Stimulated activated CD4-positive, alpha-beta T cell treated with anti-CD3 and anti-CD28 coated beads, Interleukin-12 subunit alpha, Interleukin-12 subunit beta, amount 100 ng/mL, for 48 hours (primary cell): ENCODE measurements at places on chromosomes 13 and 19.

GRCh38 chr19:3366753-3367627 is 607 bp downstream of the NFIC start:
- no peak for DNase-seq

DNA sequence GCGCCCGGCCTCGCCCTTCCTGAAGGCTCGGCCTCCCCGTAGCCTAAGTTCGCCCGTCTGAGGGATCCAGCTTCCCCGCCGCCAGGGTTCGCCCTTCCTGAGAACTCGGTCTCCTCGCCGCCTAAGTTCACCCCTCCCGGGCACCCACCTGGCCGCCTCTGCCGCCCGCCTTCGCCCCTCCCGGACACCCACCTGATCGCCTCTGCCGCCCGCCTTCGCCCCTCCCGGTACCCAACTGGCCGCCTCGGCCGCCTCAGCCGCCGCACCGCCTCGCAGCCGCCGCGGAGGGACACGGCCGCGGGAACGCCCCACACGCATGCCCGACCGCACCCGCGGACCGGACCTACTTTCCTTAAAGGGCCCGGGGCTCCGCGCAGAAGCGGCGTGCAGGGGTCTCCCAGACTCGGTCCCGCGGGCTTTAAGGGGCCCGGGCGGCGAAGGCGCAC is at the start of gene MOB3A:
Gene MOB3A, minus strand, starts transcription at position 293 of the 446 bp plus-strand sequence. CDS start 17,766 bp downstream, outside the sequence.
- DNase-seq, result no peak

DNA sequence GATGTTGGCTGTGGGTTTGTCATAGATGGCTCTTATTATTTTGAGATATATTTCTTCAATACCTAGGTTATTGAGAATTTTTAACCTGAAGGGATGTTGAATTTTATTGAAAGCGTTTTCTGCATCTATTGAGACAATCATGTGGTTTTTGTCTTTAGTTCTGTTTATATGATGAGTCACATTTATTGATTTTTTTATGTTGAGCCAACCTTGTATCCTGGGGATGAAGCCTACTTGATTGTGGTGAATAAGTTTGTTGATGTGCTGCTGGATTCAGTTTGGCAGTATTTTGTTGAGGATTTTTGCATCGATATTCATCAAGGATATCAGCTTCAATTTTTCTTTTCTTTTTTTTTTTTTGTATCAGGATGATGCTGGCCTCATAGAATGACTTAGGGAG is 29.4 kb downstream of the NBEA start:
- no peak for DNase-seq

- no peak for DNase-seq
These were observed 13.1 kb downstream of the NAXD start for GRCh38 chr13:110628477-110628793.

DNA sequence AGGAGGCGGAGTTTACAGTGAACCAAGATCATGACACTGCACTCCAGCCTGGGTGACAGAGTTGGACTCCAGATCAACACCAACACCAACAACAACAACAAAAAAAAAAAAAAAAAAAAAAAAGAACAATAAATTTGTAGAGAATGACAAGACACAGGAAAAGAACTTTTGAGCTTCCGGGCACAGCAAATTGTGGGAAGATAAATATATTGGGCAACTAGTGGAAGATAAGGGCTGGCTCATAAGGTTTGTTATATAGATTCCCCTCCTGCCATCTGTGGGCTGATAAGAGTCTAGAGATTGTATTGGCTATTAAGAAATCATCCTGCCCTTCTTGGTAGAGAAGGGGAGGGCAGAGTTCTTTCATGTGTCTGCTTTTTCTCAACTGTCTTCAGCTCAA is 33.1 kb upstream of the CYP2S1 start:
- DNase-seq, result no peak

GRCh38 chr13:19069684-19070397 is 111.8 kb downstream of the TUBA3C start:
- no peak for DNase-seq

- DNase-seq, result no peak
These were observed at the start of gene C19orf81 for GRCh38 chr19:50649433-50650391. Gene C19orf81, plus strand, starts transcription at chr19:50649445. Its CDS starts 0 bp downstream, at chr19:50649445.

DNA sequence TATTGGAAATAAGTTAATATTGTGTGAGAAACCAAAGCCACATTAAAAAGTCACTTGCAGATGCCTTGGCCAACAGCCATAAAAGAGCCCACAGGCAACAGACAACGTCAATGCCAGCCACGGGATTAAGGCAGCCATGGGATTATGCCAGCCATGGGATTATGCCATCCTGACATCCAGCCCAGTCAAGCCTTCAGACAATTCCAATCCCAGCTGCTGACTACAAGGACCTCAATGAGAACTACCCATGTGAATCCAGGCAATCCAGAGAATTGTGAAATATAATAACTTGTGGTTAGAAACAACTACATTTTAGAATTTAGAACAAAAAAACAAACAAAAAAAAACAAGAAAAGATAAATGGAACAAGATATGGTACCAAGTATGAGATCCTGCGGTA is 356.6 kb downstream of the EFNB2 start:
- DNase-seq, result no peak

GRCh38 chr13:77503398-77503797 is 32.1 kb upstream of the SCEL start:
- DNase-seq, result no peak

DNA sequence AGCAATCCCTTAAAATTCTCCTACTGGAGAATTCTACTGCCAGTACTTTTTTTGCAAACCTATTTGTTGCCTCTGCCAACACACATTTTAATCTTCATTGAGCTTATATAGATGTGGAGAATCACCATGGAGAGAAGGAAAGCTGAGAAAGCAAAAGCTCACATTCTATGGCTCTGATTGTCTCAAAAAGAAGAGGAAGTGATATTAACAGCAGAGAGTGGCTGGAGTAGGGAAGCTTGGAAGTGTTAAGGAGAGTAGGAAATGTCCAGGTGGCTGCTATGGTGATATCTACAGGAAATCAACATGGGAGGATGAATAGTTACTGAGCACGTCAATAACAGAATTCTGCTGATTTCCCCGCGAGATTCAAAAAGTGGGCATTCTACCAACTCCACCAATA is 78.8 kb upstream of the TDRD3 start:
- DNase-seq, result no peak

DNA sequence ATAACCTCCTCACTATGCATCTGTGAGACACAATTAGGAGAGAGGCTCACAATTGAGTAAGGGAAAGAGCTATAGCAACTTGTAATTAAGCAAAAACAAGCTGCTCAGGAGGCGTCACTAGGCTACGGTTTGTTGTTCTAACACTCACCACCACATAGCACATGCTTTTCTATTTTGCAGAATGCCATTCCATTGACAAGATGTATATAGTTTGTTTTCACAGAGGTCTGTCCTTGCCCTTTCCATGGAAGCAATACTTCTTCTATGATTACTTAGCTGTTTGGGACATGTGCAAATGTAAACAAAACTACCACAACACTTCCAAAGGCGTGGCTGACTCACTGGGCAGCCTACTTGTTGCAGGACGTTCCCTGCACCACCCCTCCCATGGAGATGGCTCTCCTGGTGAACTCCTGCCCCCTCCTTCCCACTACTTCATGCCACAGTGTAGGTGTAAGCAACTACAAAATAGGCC is 33.9 kb upstream of the FAM216B start:
- DNase-seq, result no peak

GRCh38 chr13:99015606-99016490 is 38.0 kb upstream of the DOCK9 start:
- no peak for DNase-seq

DNA sequence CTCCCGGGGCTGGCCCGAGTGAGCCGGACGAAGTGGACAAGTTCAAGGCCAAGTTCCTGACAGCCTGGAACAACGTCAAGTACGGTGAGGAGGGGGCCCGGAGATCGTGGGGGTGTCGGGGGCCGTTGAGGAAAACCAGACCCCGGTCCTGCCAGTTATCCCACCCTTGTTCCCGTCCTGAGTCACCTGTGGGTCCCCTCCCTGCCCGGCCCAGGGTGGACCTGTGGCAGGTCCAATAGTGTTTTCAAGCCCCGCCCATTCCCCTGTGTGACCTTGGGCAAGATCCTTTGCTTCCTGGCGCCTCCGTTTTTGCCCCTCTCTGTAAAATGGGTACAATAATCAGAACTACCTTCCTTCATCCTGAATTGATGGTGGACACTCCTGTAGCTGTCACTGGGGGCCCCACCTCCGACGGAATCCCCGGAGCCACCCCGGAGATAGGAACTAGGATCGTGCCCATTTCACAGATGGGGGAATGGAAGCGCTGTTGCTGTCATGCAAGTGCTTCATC is 593 bp downstream of the ATG4D start:
- DNase-seq, result no peak

DNA sequence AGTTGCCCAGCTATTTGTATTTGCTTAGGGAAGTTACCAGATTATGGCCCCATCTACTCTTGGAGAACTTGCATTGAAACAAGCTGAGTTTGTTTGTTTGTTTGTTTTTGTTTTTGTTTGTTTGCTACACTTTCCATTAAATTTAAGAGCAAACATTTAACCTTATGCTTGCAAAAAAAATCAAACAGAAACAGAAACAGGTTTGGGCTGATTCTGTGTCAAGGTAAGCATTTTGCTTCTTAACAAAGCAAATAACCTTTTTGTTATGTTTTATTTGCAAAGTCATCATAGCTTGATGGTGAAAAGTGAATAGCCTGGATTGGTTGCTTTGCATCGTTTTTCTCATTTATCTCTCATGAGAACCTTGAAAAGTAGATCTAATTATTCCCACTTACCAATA is 531.8 kb downstream of the EFNB2 start:
- DNase-seq, result no peak

- no peak for DNase-seq
These were observed 24.9 kb upstream of the MEDAG start for GRCh38 chr13:30881191-30881651.

- DNase-seq, result no peak
These were observed 460.8 kb upstream of the ARGLU1 start for GRCh38 chr13:107028751-107029150.

DNA sequence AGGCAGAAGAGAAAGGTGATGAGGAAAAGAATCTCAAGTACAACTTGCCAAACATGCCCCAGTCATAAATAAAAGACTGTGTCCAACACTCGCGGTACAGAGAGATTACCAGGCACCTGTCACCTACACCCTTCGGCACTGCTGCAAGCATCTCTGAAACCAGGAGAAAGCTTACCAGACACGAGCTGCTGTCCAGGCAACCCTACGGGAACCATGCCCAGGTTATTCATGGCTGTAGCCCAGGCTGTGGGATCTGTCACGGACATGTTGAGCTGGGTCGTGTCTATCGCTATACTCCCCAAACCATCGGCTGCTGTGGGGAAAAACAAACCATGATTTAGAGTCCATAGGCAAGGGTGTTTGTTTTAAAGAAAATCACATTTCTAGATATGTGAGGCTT is 375.0 kb downstream of the ENOX1 start:
- DNase-seq, result no peak

DNA sequence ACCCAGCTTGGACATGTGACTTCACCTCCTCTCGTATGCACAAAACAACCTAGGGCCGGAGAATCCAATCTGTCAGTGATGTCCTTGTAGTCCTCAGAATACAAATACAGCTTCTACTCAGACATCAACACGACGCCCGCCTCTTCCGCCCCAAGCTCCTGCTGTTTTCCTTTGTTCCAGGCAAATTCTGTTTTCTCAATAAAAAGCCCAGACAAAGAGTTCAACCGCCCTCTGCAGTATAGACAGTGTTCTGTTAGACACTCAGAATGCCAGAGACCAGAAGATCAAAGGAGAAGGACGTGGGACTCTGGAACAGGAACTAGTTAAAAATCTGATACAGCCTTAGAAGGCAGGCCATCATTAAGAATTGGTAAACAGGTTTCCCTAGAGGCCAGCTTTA is 42.0 kb upstream of the GGACT start:
- no peak for DNase-seq

- DNase-seq, result no peak
These were observed 394.0 kb downstream of the DLEU7 start for GRCh38 chr13:50449465-50449864.

- DNase-seq, result no peak
These were observed 1.9 kb upstream of the F7 start for GRCh38 chr13:113103646-113104045.

DNA sequence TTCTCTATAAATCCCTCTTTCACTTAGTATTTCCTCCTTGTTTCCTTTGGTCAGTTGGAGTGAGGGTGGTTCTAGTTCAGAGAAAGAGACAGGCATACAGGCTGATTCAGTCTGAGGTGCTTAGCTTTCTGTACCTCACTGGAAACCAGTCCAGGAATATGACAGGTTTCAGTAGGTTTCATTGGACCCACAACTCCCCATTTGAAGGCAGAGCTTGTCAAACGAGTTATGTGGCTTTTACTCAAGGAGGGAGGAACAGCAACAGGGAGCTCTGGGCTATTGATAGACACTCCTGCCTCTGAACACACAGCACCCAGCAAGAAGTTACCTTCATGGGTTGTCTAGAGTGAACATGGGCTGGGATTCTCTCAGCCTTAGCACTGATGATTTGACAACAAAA is 14.5 kb downstream of the ACTN4 start:
- DNase-seq, result no peak

DNA sequence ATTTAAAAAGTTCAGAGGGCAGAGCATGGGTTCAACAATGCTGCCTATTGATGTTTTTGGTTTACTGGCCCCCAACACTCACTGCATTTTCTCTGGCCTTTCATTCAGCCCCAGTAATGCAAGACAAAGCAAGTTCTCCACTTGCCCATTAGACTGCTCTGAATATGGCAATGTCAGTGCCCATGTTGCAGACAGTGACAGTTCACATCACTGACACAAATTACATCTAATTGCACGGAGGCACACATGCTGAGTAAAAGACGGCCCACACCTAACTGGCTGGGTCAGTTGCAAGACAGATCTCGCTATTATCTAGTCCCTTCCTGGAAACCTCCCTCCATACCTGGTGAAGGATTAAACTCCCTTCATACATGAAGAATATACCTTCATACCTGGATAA is 54.0 kb downstream of the ENOX1 start:
- DNase-seq, result no peak
